ENCODE measurements at places on chromosomes 12 and 14. TPM values are rescaled to one million over a fixed set of nuclear protein-coding genes. Genes with fewer than 3 reads are reported as not detected.

The DYNC1H1 gene
- total RNA-seq: 267 TPM

The RERGL gene
- total RNA-seq: not detected

The VRTN gene
- total RNA-seq: not detected

The MUCL1 gene
- total RNA-seq: not detected

The TGFB3 gene
- 11.3 TPM for total RNA-seq

The CACNA2D4 gene
- total RNA-seq: 1.8 TPM

The SMAGP gene
- total RNA-seq: 6.6 TPM

The KRT72 gene
- not detected for total RNA-seq

The TMEM121 gene
- 12.6 TPM for total RNA-seq

The PTCSC3 gene
- not detected for total RNA-seq

The CIT gene
- 12.3 TPM for total RNA-seq

The SDR9C7 gene
- not detected for total RNA-seq

The POTEM gene
- not detected for total RNA-seq

The EPYC gene
- not detected for total RNA-seq

The GPR135 gene
- total RNA-seq: 2.6 TPM

The JAG2 gene
- 0.48 TPM for total RNA-seq

The NGB gene
- not detected for total RNA-seq

The ENDOU gene
- total RNA-seq: not detected

The KRT79 gene
- not detected for total RNA-seq

The TMEM253 gene
- total RNA-seq: not detected

The PRKD1 gene
- 9.1 TPM for total RNA-seq

The NANOG gene
- not detected for total RNA-seq

The HCAR1 gene
- total RNA-seq: 0.08 TPM

The KRT8 gene
- 32.7 TPM for total RNA-seq

The PPP1R12A gene
- total RNA-seq: 39.8 TPM

The OR4E2 gene
- not detected for total RNA-seq

The RPL41 gene
- 2,965 TPM for total RNA-seq

The CARMIL3 gene
- 0.64 TPM for total RNA-seq

The TMEM119 gene
- 42.8 TPM for total RNA-seq

The TBX5 gene
- 101 TPM for total RNA-seq
